ENCODE measurements at places on chromosomes 4 and X.

DNA sequence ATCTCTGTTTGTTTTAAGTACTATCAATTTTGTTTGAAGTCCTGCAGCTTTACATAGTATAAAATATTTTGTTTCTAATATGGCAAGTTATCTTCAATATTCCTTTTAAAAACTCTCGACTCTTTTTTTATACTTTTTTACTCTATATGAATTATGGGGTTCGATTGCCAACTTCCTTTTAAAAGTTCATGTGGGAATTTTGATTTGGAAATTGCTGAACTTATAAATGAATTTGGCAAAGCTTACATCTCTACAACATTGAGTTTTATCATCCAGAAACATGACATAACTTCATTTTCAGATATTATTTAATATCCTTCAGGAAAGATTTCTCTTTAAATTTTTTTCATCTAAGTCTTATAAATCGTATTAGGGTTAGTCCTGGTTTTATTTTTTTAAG, 60.8 kb downstream of the ASB9 start:
- no peak for DNase-seq

- DNase-seq, result no peak
These were observed 152.2 kb downstream of the NHS start for GRCh38 chrX:17527135-17527701.

DNA sequence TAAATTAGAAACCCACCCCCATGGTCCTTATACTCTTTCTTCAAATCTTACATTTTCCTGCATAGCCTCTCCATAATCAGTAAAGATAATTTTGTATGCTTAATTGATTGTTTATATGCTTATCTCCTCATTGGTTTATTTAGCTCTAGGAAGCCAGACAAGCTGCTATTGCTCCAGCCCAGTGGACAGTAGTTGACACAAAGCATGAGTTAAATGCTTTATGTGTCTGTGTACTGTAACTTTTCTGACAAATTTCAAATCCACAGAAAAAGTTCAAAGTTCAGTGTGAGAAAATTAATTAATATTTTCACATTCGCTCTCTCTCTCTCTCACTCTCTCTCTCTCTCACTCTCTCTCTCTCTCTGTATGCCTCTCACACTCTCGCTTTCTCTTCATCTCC, 181.7 kb downstream of the GABRB1 start:
- DNase-seq, result no peak

DNA sequence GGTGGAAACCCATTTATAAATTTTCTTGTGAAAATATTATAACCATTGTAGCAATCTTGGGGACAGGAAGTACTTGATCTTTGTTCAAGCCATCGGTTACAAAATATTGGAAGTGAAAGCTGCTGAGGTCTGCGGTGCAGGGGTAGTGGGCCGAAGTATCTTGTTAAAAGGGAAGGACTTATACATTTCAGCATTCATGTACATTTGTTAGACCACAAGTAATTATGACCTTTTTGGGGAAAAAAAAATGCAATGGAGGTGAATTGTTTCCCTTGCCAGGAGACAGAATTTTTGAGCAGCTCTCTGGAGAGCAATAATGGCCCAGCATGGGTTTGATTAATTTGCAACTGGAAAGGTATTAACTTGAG, 121.3 kb downstream of the EGF start:
- no peak for DNase-seq

- DNase-seq, result no peak
These were observed 6.4 kb upstream of the COMMD8 start for GRCh38 chr4:47469951-47470350.

DNA sequence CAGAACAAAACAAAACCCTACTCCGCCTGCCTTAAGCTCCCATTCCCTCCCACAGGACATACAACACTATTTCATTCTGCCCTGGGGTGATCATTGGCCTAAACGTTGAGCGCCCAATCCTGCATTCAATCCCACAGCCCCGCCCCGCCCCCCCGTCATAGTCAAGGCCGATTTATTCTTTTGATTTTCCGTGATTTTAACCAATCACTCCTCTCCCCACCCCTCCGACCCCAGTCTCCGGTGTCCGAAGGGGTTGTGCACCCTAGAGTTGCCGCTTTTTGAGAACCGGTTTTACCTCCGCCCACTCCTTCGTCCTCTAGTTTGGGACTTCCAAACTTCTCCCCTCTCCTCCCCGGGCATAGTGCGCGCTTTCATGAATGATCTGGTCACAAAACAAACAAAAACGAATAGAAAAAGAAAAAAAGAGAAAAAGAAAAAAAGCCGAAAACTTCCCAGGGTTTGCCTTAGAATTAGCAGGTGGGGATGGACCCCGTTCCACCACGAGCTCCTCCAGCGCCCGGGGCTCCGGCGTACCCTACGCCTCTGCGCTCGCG, 446 bp upstream of the UBE2A start:
- DNase-seq, result no peak

GRCh38 chr4:41111791-41112190, 102.6 kb downstream of the APBB2 start:
- DNase-seq, result no peak

GRCh38 chr4:11299016-11299415, 129.7 kb downstream of the HS3ST1 start:
- no peak for DNase-seq

DNA sequence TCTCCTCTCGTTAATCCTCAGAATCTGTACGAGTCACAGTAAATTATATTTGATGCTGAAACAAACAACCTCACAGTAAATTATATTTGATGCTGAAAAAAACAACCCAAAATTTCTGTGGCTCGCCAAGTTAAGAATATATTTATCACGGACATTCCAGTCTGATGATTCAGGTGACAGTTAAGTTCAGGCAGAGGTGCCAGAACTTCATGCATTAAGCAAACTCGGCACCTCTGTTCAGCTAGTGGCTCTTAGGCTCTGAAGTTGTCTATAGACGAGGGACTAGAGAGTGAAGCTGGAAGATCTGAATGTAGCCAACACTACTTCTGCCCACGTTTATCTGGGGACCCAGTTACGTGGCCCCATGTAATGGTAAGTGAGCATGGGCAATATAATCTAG, 132.2 kb upstream of the AGA start:
- no peak for DNase-seq

DNA sequence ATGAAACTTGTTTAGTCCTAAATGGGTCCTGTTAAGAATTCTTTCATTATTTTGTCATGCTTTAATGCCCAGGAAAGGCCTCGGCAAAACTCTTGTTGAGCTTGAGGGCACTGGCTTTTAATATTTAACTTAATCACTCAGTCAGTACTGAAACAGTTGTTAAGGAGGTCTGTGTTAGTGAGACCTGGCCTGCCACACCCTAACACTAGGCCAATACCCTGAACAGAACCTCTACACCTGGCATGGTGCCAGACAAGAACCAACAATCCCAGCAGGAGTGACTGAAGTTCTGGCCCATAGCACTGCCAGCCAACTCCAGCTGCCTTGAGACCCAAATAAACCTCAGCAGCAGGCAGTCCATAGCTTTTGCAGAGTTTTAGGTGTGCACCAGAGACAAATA, 85.7 kb upstream of the ITM2A start:
- DNase-seq, result no peak

DNA sequence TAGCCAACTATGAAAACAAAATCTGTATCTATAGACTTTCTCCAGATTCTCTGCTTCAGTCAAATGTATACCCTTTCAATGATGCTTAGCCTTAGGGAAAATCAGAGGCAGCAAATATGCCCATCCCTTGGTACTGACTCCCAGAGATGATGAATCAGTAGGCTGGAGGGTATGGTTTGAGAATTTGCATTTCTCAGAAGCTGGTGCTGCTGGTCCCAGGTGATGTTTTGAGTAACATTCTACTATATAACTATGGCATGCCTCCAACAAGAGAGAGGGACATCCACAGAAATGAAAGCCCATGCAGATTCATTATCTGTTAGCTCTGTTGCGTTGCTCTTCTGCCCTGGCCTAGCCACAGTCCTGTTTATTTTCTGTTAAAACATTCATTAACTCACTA, 13.6 kb downstream of the TNIP3 start:
- no peak for DNase-seq

DNA sequence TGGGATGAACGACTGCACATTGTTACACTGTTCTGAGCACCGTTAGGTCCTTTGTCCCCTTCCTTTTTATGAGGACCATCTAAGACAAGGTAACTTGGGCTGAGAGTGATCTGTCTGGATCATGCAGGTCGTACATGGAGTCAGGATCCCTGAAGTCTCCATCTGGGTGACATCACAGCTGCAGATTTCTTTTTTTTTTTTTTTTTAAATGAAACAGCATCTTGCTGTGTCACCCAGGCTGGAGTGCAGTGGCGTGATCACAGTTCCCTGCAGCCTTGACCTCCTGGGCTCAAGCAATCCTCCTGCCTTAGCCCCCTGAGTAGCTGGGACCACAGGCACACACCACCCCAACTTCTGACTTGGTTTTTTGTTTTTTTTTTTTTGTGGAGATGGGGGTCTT, 16.5 kb downstream of the SHROOM2 start:
- DNase-seq, result no peak

Data from hematopoietic multipotent progenitor cell treated with erythropoietin and hydrocortisone succinate and interleukin-3 and kit ligand, for 8 days (in vitro differentiated cells).